SW 1271 (cell line): ENCODE measurements at places on chromosomes 1 and 21.

DNA sequence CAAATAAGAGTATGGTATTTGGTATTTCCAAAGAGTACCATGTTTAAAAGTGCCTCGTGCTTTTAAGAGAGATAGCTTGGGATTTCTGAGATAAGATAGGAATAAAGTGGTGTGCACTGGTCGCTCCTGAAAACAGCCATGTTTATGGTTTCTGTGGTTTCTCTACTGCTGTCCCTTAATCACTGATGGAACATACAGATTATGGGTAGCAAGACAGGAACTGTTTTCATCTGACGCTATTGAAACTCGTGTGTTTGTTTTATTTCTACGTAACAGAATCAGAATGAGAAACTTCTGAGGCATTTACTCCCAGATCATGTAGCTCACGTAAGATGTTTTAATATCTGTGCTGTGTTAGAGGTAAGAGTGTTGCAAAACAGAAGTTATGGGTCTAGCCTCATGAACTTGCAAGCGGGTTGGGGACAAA, 126.0 kb downstream of the KIAA0319L start:
- no peak for DNase-seq

- DNase-seq = no peak
Measured at GRCh38 chr1:187734427-187734826, 905.7 kb downstream of the PLA2G4A start.

- no peak for DNase-seq
Measured at GRCh38 chr1:246008363-246008831, 498.7 kb downstream of the SMYD3 start.

- DNase-seq = no peak
Measured at GRCh38 chr1:2981981-2982614, 39.2 kb upstream of the ACTRT2 start.

GRCh38 chr1:85340427-85340826, 64.0 kb upstream of the BCL10 start:
- no peak for DNase-seq

GRCh38 chr1:228150120-228150460, 360 bp downstream of the GJC2 start:
- DNase-seq = no peak

DNA sequence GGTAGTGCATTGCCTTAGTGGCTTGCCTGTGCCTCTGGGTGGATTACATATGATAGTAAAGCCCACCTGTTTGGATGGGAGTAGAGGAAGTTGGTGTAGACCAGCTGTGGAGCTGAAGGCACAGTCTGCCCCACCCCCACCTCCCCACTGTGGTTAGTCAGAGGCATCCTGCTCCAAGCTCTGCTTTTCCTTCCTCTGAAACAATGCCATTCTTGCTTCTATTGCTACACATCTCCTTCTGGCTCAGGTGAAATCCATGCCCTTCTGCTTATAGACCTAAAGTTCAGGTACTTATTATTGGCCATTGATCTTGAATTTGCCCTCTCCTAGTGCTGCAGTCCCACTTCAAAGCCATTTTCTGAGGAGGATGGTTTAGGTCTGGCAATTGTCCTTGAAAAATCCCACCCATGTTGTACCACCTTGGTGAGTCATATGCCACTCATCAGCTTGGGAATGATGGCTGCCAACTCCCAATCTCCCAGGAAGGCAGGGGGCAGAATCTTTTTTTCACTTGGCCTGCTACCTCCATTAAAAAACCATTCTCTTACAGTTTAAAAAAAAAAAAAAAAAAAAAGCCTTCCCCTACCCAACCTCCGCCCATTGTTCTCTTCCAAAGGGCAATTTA, 6.7 kb upstream of the TXLNA start:
- no peak for DNase-seq

DNA sequence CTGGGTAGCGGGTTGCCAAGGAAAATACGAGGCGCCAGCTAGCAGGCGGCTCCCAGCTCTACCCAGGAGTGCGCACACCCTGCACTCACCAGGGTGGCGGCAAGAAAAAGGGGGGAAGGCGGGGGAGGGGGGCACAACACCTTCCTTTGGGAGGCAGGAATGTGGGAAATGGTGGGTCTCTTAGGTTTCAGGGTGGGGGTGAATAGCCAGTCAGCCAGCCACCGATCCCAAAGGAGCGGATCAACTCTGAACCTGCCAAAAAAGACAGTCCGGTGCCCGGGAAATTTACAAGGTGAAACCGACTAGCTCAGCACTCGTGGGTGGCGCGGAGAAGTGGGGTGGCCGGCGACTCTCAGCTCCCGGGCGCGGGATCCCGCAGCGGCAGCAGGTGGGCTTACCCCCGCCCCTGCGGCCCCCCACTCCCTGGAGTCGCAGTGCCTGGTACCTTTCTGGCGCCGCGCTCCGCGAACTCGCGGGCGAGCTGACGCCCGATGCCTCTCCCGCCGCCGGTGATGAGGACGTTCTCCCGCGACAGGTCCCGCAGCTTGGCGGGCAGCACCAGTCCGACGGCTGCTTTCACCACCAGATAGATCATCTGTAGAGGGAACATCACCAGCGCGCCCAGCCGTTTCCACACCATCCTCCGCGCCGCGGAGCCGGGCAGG, 1.2 kb downstream of the DHRS3 start:
- no peak for DNase-seq

GRCh38 chr1:30378003-30378596, 345.3 kb downstream of the MATN1 start:
- no peak for DNase-seq

DNA sequence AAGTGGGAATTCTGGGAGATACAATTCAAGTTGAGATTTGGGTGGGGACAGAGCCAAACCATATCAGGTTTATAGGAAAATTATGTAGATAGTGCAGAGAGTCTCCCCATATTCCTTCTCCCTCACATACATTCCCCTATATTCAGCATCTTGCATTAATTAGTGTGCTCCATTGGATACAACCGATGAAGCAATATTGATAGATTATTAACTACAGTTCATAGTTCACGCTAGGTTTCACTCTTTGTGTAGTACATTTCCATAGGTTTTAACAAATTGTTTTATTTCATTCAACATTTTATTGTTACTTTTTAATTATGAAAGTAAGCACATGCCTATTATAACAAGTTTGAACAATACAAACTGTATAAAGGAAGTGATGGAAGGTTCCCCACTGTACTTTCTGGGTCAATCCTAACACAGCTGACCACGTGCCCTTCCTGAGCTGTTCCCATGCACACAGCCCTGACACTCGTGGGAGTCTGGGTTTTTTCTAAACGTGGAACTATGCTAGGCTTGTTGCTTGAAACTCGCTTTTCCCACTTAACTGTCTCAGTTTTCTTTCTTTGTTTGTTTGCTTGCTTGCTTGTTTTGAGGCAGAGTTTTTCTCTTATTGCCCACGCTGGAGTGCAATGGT, 116.8 kb upstream of the TMPRSS2 start:
- no peak for DNase-seq

- DNase-seq = no peak
Measured at GRCh38 chr1:212953321-212953720, 3.0 kb downstream of the VASH2 start.

- no peak for DNase-seq
Measured at GRCh38 chr1:66460776-66461175, 73.2 kb upstream of the SGIP1 start.

- no peak for DNase-seq
Measured at GRCh38 chr1:156750711-156751450, 594 bp downstream of the HDGF start.

DNA sequence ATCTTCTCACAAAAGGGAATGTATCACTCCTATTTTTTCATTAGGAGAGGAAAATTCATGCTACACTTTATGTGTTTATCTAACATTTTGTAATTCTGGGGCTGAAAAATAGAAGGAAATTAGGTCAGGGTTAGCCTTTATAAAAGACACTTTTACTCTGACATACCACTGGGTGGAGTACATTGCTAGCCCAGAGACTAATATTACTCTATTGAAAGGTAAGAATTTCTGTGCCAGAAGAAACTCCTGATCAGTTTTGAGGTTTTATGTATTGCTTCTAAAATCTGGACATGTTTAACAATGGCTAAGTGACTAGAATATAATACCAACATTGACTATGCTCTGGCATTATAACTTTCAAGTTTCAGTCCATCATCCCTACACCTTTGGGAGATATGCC, 724.6 kb downstream of the USP25 start:
- DNase-seq = peak; percentile 11

- no peak for DNase-seq
Measured at GRCh38 chr1:10253755-10254154, 43.4 kb downstream of the KIF1B start.

DNA sequence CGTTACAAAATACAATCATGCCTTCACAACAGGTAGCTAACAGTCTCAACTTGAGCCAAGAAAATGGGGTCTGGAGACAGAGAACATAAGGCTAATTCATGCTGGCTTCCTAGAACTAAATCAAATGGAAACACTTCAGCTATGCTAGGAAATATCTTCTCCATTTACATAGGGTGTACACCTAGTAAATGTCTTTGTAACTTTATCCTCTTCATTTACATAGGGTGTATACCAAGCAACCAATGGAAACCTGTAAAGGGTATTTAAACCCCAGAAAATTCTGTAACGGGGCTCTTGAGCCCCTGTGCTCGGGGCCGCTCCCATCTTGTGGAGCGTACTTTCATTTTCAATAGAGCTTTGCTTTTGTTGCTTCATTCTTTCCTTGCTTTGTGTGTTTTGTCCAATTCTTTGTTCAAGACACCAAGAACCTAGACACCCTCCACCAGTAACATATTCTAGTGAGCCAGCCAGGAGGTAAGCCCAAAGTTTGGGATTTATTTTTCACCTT, 19.5 kb upstream of the CYP4X1 start:
- DNase-seq = no peak

DNA sequence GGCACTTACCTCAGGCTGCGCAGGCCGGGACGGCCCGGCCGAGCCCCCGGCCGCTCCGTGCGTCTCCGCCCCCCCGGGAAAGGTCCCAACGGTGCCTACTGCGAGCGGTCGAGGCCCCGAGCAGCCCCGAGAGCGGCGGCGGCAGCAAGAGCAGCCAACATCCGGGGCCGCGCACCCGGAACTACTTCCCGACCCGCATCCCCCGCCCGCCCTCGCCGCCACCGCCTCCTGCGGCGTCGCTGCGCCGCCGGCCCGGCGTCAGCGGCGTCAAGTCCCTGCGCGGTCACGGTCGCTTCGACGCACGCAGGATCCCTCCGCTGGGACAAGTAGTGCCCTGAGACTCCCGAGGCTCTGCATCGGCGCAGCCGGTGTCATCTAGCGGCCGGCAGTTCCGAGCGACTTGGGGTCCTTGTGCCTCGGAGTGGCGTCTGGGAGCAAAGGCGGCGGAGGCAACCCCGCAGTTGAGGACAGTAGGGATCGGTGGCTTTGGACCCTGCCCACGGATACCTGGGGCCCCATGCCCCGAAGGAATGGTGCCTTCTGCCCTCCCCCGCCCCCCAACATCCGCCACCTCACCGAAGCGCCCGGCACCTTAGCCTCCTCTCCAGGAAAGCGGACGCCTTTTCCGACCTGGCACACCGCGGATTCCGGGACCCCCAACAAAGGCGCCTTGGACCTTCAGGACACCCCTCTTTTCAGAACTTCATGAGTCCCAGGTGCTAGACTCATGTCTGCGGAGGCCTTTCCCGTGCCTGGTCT, at the start of gene FOXJ3:
Gene FOXJ3, minus strand, starts transcription at position 186 of the 759 bp plus-strand sequence. CDS start 24,142 bp downstream, outside the sequence.
- peak; percentile 56 for DNase-seq

- DNase-seq = no peak
Measured at GRCh38 chr21:34900376-34900775, 148.7 kb downstream of the RUNX1 start.

DNA sequence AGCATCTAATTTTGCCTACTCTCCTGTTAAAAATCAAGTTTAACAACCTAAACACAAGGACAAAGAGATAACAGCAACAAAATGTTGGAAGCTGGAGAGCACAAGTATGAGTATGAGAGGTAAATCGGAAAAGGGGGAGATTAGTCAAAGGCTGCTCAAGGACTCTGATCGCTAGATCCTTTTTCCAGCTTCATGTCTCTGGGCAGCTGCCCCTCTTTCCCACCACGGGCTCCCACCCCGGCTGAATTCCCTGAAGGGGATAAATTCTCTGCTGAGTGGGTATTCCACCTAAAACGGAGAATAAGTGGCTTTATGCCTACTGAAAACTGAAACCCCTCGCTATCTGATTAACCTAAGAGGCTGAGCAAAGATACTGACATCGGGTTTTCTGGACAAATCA, 696 bp upstream of the CTBS start:
- DNase-seq = no peak

- no peak for DNase-seq
Measured at GRCh38 chr1:203797948-203798655, 2.7 kb downstream of the ZBED6 start.

DNA sequence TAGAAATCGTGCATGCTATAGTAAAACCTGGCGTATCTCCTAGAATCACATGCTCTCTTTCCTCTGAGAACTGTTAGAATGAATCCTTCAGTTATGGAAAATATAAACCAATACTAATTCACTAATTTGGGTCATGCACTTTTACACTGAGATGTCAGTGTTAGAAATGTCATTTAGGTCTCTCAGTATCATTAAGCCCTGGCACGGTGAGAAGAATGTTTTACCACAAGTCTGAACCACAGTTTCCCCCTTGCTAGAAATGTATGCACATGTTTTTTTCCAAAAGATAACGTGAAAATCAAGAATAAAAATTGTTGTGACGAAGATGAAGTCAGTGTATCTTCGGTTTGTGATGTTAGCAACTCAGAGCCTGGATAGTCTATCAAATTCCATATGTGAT, 1062.7 kb upstream of the NCAM2 start:
- DNase-seq = no peak

GRCh38 chr1:43901196-43901961, 32.2 kb upstream of the ARTN start:
- DNase-seq = no peak

DNA sequence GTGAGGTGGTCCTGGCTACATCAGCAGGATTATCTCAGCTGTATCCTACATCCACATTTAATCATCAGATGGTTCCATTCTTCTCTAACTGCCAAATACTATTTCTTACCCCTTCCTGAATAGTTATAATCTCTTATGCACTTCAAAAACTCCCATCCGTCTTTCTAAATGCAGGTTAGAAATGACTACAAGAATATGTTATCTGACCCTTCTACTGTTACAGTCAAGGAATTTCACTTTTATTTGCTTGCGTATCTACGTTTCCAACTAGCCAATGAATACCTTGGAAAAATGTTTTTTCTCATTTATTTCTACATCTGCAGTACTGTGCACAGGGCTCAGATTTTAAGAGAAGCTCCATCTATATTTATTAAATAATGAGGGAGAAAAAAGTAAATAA, 709.9 kb downstream of the KCNT2 start:
- no peak for DNase-seq

GRCh38 chr1:10640843-10641553, 155.4 kb downstream of the CASZ1 start:
- no peak for DNase-seq
